ENCODE measurements at places on chromosomes 7 and 10.

GRCh38 chr10:47438857-47439474 is 44.9 kb downstream of the ANXA8 start:
- no peak overlapping the region for H3K27ac ChIP-seq
- H3K4me1 ChIP-seq, result no peaks in the 10 kb centered on the region
- no peaks in the 10 kb centered on the region for H3K36me3 ChIP-seq
- no peak for DNase-seq
- H3K27me3 ChIP-seq, result no peaks in the 10 kb centered on the region

- no peak overlapping the region for H3K4me3 ChIP-seq
- DNase-seq, result no peak
- H3K4me1 ChIP-seq, result peaks cover 44% of the 10 kb centered on the region
- no peaks in the 10 kb centered on the region for H3K27me3 ChIP-seq
Observed at GRCh38 chr7:132402096-132402495, 174.2 kb downstream of the PLXNA4 start.

DNA sequence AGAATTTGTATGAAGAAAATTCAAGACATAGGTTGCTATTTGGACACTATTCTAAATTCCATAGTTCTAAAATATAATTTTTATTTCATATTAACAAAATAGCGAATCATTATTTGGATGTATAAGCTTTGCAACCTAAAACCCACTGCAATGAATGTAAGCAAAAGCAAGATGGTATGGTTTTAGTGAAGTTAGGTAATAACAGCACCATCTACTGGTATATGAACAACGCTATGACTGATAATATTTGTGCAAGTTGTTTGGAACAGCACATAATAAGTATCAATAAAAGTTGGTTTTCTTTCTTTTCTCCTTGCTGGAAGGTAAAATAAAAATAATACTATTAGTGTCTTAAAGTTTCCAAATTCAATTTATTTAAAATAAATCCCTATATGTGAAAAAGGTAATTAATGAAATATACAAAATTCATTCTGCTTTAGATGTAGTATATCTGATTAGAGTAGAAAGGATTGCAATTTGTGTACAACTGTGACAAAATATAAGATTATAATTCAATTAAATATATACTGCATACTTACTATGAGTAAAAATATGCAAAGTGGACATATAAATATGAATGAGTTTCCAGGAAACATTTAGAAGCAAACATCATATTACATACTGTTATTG is 79.0 kb upstream of the LSM8 start:
- no peaks in the 10 kb centered on the region for H3K36me3 ChIP-seq
- DNase-seq, result no peak
- H3K27ac ChIP-seq, result no peak overlapping the region
- H3K27me3 ChIP-seq, result no peaks in the 10 kb centered on the region

DNA sequence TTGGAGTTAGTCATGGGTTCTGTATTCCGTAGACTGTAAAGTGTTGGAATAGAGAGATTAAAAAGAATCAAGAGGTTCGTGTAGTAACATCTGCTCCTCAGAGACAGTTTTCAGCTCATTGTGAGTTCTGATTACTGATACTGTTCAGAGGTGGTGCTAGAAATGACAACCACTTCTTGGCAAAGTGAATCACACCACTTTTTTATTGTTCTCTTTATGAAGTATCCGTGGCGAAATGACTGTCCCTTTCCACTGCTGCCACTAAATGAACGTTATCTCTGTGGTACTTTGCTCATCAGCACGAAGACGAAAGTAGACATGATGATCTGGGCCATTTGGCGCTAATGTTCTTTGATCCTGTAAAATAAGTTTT is 860 bp downstream of the RPP30 start:
- no peak for DNase-seq
- peak overlapping the region; percentile 73 for H3K4me3 ChIP-seq
- no peak overlapping the region for H3K27ac ChIP-seq
- peaks cover 14% of the 10 kb centered on the region for H3K4me1 ChIP-seq
- H3K36me3 ChIP-seq, result no peaks in the 10 kb centered on the region
- H3K27me3 ChIP-seq, result no peaks in the 10 kb centered on the region

DNA sequence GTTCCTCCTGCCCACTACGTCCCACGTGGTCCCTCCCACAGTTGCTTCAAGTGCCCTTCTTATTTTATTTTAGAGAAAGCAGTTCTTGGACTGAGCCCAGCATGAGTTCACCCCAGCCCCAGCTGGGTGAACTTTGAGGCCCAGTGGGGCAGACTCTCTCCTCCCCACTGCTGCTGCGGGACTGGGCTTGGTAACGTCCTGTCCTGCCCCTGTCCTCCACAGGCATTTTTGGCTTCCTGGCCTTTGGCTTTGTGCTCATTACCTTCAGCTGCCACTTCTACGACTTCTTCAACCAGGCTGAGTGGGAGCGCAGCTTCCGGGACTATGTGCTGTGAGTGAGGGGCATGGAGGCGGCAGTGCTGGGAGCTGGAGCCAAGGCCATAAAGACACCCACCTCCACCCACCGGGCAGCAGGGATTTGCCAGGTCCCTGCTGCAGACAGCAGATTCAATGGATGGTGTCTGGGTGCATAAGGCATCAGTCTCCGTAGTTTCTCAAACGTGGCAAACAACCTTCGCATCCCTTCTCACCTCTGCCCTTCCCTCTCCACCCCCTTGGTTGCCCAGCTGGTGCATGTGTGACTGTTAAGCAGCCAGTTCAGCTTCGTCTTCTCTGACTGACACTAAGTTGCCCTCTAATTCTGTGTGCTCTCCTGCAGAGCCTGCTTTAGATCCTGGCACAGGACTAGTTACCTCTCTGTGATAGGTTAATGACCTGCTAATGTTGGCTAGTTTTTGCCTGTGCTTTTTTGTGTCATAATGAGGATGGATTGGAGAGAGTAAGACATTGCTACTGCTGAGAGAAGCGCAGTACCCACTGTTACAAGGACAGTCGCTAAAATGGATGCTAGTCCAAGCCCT is 15.5 kb upstream of the AHCYL2 start:
- H3K36me3 ChIP-seq, result peaks cover 4% of the 10 kb centered on the region
- no peak overlapping the region for H3K27ac ChIP-seq
- H3K4me3 ChIP-seq, result no peak overlapping the region
- H3K4me1 ChIP-seq, result no peaks in the 10 kb centered on the region
- no peak for DNase-seq

- no peaks in the 10 kb centered on the region for H3K4me1 ChIP-seq
- no peak overlapping the region for H3K27ac ChIP-seq
- H3K27me3 ChIP-seq, result no peaks in the 10 kb centered on the region
- H3K36me3 ChIP-seq, result no peaks in the 10 kb centered on the region
- no peak overlapping the region for H3K4me3 ChIP-seq
- DNase-seq, result no peak
Observed at GRCh38 chr7:6294839-6295238, 22.4 kb upstream of the CYTH3 start.

DNA sequence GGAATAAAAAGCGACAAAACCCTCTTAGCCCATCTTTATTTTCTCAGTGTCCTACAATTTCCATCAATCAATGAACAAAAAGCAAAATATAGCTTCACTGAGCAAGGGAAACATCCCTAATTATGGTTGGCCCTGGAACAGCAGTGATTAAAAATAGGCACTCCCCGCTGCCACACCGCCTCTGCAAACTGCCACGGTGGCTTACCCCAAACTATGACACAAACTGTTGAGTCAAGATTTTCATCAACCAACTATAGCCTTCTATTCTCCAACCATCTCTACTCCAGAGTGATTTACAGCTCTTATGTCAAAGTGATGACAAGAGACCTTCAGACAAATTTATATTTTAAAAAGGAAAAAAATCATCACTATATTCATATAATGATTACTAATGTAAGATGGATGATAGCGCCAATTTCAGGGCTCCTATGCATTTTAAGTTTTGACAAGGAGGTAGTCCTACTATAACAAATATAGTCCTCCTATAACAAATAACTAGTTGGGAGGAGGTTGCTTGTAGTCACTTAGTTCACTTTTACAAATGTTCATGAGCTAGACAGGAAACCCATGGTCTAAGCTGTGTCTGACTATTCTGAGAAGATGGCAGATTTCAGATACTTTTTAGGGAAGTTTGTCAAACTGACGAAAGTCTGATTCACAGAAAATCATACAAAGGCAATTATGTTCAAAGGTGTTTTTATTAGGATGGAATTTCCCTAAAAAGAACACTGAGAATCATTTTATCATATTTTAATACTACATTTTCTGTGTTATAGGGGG is 26.3 kb downstream of the DENND11 start:
- peak overlapping the region; percentile 69 for H3K27ac ChIP-seq
- DNase-seq, result no peak
- no peak overlapping the region for H3K4me3 ChIP-seq
- no peaks in the 10 kb centered on the region for H3K27me3 ChIP-seq
- H3K4me1 ChIP-seq, result peaks cover 15% of the 10 kb centered on the region
- H3K36me3 ChIP-seq, result peaks cover 8% of the 10 kb centered on the region

DNA sequence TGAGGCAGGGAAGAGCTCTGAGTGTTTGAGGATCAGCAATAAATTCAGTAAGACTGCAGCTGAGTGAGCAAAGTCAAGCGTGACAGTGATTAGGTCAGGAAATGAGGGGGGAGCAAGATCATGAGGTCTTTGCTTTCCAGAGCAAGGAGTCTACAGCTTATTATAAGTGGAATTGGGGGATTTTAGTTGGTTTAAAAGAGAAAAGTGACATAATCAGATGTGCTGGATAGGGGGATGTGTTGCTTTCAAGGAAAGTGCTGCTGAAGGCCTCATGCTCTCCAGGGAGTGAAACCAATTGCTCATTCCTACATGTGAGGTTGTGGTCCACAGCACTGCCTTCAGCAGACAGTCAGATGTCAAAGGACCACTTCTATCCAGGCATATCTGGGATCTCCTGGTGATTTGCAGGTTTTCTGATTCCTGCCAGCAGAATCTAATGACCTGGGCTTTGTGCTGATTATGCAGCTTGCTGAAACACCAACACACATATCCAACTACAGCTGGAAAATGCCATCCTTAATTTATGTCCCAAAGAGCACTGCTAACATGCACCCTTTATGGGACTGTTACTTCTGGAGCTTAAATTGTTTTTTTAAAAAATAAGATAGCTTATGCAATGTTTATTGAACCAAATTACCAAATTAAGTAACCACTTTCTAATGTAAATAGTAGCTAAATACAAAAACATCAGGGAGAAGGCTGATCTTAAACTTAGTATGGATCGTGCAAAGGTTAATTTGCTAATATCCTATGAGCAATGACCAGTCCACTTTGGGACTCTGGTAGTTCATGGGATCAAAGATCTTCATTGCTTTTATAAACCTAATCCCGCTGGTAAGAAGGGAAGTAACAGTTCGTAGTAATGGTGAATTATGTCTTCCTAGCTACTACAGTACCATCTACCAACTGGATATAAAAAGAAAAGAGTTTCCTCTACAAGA is 607.6 kb downstream of the KCNMA1 start:
- peaks cover 5% of the 10 kb centered on the region for H3K27me3 ChIP-seq
- no peak overlapping the region for H3K4me3 ChIP-seq
- no peak overlapping the region for H3K27ac ChIP-seq
- H3K4me1 ChIP-seq, result no peaks in the 10 kb centered on the region
- H3K36me3 ChIP-seq, result no peaks in the 10 kb centered on the region
- DNase-seq, result no peak

DNA sequence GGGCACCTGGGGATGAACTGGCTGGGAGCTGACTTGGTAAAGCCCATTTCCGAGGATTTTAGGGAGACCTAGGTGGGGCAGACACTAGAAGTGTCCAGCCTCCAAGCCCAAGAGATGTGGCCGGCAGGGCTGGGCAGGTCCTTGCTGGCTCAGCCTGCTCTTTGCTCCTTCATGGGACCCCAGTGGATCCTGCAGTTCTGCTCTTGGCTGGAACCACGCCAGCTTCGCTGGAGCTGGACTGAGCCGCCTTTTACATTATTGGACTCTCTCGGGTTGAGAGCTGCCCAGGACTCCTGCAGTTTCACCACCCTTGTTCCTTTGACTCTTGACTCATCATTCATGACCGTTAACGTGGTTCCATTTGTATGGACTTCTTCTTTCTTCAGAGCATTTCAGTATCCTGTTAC is 5.7 kb downstream of the PPIF start:
- peak; percentile 32 for DNase-seq
- H3K36me3 ChIP-seq, result peaks cover 69% of the 10 kb centered on the region
- H3K27me3 ChIP-seq, result no peaks in the 10 kb centered on the region
- no peak overlapping the region for H3K4me3 ChIP-seq
- no peak overlapping the region for H3K27ac ChIP-seq

DNA sequence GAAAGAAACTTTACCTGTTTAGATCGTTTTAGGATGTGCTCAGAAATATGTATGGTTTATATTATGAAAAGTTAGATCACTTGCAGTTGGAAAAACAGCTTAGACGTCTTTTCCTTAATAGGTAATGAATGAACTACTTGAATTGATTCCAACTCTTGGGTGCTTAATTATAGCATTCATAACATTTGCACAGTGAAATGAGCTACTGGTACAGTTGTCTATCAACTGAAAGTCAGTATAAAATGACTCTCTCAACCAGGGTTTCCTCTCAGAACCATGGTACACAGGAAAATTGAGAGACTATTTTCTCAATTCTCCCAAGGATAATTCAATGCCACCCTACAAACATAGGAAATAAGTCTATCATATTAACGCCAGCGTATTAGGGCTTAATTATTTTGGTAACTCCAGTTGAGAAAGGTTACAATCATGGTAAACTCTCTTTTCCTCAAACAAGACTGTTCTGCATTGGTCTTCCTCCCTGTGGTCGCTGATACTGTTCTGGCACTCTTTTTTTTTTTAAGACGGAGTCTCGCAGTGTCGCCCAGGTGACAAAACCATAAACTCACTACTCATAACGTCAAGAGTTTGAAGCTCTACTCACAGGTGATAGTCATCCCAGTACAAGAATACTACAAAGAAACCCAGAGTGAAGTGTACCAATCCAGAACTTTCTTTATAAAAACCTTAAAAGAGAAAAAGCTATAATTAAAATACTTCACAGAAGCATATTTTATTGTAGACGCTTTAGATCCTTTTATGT is 2.0 kb downstream of the ANLN start:
- DNase-seq, result no peak
- no peak overlapping the region for H3K4me3 ChIP-seq
- no peak overlapping the region for H3K27ac ChIP-seq
- no peaks in the 10 kb centered on the region for H3K27me3 ChIP-seq
- H3K4me1 ChIP-seq, result peaks cover 27% of the 10 kb centered on the region

DNA sequence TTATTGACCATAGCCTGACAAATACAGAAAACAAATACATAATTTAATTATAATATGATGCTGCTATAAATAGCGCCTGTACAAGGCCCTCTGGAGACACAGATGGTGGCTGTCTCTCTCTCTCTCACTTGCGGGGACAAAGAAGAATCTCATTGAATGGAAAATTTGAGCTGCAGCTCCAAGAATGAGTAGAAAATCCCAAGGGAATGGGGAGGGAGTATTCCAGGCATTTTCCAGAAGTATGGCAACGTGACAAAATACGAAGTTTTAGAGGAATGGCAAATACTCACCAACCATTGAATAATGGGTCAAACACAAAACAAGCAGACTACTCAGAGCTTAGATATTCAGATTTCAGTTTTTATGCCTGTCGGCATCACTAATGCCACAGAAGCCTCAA is 179.9 kb downstream of the NRP1 start:
- no peaks in the 10 kb centered on the region for H3K27me3 ChIP-seq
- no peaks in the 10 kb centered on the region for H3K36me3 ChIP-seq
- peaks cover 53% of the 10 kb centered on the region for H3K4me1 ChIP-seq
- no peak overlapping the region for H3K27ac ChIP-seq
